ENCODE measurements at places on chromosomes 1 and 21.
A peak's percentile ranks its signal among the peaks of the same experiment; 100 is the strongest.

- no peak for DNase-seq
Observed at GRCh38 chr1:73860421-73860950, 337.5 kb downstream of the LRRIQ3 start.

- no peak for DNase-seq
Observed at GRCh38 chr1:23577056-23578004, 18.0 kb upstream of the ID3 start.

GRCh38 chr21:41663805-41664788, 102.8 kb downstream of the RIPK4 start:
- no peak for DNase-seq

- DNase-seq = no peak
Observed at GRCh38 chr1:213934649-213935048, 53.1 kb upstream of the PROX1 start.

DNA sequence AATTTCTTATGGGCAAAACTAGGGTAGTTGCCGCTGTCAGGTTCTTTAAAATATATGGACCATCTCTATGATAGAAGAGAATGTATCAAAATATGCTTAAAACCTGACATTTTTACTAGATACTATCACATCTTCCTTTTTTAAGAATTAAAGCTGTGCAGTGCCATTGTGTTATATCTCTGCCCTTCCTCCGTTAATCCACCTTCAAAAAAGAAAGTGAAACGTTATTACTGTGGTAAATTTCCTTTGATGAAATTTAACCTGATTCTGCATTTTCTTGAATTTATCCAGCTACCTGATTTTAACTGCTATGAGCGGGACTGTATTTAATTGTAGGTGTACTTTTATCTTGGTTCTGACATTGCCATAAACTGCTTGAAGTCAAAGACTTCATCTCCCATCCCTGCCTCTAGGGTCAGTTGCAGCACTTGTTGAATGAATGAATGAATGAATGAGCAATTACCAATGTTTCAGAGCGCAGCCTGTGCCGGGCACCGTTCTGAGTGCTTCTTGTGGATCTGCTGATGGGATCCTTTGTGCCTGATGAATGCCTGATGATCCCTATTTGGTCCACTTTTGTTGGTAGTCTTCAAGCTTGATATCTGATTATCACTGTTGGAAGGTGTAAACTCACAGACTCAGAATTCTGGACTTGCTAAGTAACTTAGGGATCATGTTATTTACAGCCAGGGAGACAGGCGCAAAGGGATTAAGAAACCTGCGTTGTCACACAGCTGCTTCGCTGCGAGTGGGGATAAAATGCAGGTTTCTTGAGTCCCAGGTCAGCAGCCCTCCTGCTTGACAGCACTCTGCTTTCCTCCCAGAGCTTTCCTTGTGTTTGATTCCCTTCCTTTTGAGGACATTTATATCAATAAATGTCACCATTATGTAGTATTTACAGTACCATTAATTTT, 30.1 kb downstream of the SMYD2 start:
- no peak for DNase-seq

DNA sequence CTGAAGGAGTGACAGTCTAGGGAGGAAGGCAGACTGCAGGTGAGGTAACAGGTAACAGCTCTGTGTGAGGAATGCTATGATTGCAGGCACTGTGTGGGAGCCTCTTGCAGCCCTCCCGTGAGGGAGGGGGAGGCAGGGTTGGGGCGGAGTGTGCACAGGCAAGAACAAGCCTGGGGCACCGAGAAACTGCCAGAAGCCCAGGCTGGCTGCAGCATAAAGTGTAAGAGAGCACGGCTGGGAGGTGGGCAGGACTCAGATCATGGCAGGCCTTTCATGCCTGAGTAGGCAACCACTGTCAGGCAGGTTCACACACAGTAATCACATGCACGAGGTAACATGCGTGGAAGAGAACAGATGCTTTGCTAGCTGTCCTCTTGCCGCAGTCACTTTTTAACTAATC, 11.3 kb upstream of the RHEX start:
- DNase-seq = peak; percentile 53

GRCh38 chr1:174841747-174842146, 158.0 kb upstream of the CACYBP start:
- no peak for DNase-seq

- DNase-seq = no peak
Observed at GRCh38 chr1:37438869-37439343, 35.5 kb upstream of the ZC3H12A start.

DNA sequence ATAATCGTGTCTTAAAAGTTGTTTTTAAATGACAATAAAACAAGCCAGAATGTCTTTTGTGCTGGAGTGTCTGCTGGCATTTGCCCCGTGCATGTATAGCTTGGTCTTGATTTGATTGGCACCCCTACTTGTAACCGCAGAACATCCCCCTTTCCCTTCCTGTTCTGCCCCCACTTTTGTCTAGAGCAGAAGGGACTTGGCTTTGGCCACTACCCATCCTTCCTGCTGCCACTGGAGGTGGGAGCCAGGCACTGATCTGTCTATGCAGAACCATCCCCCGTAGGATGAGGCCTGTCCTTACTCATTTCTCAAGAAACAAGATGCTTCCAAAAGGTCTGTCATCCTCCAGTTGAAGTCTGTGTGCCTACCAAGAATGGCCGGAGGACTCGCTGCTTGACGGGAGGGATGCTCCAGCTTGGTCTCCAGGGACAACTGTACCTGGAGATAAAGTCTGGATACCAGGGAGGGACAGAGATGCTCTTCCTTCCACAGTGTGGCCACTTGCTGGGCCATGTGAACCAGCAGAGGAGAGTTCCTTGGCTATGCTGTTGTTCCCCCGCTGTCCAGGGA, 1.1 kb upstream of the SLC27A3 start:
- no peak for DNase-seq

GRCh38 chr1:9892563-9893528, 17.2 kb downstream of the CTNNBIP1 start:
- no peak for DNase-seq

DNA sequence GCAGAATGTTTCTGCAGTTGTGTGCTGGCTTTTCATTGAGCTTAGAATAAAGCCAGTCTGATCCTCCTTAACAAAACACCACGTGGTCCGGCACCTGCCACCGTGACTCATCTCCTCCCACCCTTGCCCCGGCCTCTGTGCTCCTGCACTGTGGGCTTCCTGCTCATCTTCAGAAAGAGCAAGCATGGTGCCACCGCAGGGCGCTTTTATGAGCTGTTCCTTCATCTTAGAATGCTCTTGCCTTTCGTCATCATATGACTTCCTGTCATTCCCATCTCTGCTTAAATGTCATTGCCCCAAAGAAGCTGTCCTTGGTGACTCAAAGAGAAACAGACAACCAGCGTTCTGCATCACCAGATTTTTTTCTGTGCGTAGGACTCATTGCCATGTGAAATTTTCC, 117.8 kb downstream of the HHAT start:
- DNase-seq = no peak

GRCh38 chr1:33320619-33321165, at the start of gene A3GALT2:
Gene A3GALT2 (minus strand): TSS chr1:33321098. CDS start chr1:33321098, 0 bp downstream.
- no peak for DNase-seq

DNA sequence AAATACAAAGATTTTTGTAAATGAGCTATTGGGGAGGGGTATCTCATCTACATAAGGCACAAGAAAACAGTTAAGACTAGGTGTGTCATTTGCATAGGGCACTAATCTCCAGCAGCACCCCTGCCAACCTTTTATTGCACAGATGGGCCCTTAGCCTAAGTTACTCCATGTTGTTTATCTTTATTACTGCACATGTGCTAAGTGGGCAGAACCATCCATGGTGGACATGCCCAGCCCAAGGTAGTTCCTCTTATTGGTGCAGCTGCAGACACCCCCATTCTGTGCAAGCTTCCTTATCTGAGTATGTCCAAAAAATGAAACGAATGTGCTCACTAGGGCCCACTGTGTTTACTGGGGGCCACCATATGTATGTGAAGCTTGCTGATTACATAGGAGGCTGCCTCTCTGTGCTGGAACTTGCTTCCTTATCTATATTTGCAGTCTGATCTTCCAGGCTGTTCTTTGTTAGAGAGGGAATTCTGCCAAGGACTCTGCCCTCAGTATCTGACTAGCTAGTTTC, 77.3 kb upstream of the NEK7 start:
- no peak for DNase-seq

GRCh38 chr1:213166852-213167251, 115.8 kb downstream of the RPS6KC1 start:
- DNase-seq = no peak

DNA sequence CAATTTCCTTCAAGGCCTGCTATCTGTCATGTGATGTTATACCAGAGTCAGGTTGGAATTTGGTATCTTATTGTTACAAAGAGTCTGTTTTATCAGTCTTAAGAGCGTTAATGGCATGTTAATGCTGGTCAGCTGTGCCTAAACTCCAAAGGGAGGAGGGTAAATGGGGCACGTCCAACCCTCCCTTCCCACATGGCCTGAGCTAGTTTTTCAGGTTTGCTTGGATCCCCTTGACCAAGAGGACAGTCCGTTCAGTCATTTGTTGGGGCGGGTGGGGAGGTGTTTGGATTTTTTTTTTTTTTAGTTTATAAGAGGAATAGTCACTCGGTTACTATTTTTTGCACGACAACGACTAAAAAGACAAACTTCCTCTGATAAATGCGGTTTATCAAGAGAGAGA, 63.8 kb upstream of the LYST start:
- DNase-seq = no peak

GRCh38 chr1:53572065-53572814, 113.0 kb downstream of the DMRTB1 start:
- DNase-seq = peak; percentile 30

DNA sequence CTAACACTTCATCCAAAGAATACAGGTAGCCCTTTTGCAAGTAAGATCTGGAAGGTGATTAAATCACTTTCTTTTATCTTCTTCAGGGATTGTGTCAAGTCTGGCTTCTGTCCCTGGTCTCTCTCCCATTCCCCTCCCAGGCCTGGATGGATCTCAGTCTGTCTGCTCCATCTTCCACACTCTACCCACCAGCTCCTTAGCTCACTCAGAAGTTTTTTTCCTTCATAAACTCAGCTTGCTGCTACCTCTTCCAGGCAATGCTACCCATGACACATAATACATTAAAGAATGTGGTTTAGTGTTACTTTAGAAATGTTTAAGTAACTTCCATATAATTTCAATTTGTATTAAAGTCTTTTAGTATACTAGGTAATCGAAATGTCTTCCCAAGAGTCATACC, 133.1 kb downstream of the AKT3 start:
- DNase-seq = no peak

DNA sequence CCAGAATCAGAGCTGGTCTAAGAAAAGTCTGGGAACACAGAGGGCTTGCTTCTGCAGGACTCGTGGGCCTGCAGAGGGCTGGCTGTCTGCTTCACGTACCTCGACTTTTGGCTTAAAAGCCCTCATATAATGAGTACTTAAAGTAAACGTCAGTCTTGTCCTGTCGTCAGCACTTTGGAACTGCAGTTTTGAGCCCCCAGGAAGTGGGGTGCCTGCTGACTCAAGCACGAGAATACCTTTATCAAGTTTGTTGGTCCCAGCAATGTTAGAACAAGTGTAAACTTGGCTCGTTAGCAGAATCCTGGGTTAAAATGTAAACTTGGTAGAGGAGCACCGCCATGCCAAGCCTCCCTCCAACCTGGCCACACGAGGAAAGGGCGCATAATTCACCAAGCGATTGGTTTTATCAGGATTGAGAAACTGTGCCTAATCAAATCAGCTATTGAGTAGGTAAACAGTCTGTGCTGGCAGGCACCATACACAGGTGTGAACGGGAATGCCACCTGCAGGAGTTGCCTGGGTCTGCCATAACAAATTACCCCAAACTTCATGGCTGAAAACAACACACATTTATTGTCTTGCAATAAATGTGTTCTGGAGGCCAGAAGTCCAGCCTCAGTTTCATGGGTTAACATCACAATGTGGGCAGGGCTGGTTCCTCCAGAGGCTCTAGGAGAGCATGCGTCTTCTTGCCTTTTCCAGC, 45.0 kb upstream of the FHAD1 start:
- no peak for DNase-seq

DNA sequence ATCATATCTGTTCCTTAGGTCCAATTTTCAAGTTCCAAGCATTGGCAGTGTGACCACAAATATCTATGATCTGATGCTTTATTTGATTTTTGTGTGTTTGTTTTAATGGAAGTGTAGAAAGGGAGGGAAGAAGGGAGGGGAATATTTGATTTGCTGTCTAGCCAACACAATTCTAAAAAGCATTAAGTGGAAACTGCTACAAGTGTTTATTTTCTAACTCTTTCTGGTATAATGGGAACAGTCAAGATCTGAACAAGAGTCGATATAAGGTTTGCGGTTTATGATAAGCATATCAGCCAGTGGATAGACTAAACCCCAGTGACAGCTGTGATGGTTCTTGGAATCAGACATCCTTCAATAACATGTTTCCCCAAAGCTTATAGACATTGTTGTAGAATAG, 267.8 kb upstream of the SNX7 start:
- DNase-seq = no peak

GRCh38 chr1:219085082-219085481, 88.6 kb upstream of the LYPLAL1 start:
- no peak for DNase-seq

- DNase-seq = no peak
Observed at GRCh38 chr1:1230656-1231399, 973 bp downstream of the SDF4 start.

Measured in right renal pelvis (tissue), 4 donors.